Stimulated activated CD4-positive, alpha-beta T cell treated with anti-CD3 and anti-CD28 coated beads, Interleukin-4, amount 100 ng/mL, for 48 hours (primary cell): ENCODE measurements at places on chromosomes 11 and 22.

GRCh38 chr11:75406338-75406777 lies 7.0 kb downstream of the RPS3 start:
- no peak for DNase-seq

- no peak for DNase-seq
Measured at GRCh38 chr11:129352676-129353075, 23.0 kb upstream of the BARX2 start.

GRCh38 chr11:984546-984945 lies 52.0 kb downstream of the MUC6 start:
- DNase-seq: no peak

DNA sequence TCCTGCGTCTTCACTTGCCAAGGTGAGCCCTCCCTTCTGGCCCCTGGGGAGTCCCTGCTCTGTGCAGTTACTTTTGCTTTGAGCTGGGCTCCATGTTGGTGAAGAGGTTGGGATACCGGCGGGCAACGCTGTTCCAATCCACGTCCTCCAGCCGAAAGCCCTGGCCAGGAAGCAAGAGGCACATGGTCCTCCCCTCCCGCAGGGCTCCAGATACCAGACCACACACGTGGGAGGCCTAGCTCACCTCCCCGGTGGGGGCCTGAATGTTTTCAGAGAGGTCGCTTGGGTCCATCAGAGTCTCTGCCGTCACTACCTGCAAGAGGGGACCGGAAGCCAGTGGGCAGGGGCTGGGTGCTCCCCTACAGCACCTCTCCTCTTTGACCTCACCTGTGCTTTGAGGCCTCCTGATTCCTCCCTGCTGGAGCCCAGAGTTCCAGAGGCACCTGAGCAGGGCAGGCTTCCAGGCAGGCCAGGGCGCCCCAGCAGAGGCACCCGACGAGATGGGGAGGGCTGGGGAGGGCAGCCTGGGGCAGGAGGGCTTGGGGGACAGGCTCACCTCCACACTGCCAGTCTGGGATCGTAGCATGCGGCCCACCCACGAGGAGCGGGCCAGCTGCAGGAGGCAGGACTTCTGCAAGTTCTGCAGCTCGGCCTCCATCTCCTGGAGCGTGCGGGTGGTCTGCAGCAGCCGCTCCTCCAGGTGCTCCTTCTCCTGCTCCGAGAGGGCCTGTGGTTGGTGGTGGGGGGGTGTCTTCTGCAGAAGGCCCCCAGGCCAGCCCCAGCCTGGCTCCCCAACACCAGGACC lies 3.0 kb downstream of the LMNTD2 start:
- no peak for DNase-seq

DNA sequence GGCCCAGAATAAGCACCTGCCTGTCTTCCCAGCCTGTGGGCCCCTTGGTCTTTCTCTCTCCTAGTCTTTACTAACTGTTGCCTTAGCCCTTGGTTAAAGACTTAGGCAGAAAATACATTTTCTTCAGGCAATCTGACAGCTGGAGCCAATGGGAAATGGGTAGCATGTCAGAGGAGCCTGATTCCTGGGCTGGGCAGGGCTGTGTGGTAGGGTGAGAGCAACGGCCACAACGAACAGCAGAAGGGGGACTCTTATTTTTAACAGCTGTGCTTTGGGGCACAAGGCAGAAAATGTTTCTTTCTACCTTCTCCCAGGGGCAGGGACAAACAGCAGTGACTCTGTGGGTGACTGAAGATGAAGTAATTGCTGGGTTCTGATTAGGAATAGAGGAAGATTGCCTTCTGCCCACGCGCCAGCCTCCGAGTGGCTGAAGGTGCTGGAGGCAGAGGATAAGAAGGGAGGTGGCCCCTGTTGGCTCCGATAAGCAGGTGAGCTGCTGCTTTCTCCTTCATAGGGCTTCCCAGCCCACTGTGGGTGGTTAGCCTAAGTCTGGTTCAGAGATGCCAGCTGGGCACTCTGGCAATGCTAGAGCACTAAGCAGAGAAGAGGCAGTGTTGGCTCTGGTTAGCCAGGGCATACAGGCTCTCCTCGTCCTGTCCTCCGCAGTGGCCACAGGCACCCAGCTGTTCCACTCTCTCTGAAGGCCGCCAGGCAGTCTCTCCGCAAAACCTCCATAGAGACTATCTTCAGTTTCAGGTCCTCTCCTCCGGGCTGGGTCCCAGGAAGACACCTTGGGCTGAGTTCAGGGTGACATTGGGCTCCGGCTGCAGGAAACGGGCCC lies 1.5 kb downstream of the YPEL4 start:
- no peak for DNase-seq

- DNase-seq: peak; percentile 35
Measured at GRCh38 chr11:4181782-4182721, 87.5 kb downstream of the RRM1 start.

DNA sequence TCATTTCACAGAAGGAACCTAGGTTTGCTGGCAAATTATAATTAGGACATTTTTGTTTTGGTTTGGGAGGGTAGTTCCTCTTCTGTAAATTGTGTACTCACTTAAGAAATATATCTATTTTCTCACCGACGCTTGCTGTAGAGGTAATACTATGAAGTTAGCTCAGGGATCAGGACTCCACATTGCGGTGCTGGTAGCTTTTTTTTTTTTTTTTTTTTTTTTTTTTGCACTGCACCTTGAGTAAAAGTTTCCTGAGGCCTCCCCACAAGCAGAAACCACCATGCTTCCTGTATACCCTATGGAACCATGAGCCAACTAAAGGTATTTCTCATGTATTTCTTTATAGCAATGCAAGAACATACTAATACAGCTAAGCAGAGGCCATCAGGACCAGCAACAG lies 14.7 kb downstream of the UBTFL1 start:
- no peak for DNase-seq

DNA sequence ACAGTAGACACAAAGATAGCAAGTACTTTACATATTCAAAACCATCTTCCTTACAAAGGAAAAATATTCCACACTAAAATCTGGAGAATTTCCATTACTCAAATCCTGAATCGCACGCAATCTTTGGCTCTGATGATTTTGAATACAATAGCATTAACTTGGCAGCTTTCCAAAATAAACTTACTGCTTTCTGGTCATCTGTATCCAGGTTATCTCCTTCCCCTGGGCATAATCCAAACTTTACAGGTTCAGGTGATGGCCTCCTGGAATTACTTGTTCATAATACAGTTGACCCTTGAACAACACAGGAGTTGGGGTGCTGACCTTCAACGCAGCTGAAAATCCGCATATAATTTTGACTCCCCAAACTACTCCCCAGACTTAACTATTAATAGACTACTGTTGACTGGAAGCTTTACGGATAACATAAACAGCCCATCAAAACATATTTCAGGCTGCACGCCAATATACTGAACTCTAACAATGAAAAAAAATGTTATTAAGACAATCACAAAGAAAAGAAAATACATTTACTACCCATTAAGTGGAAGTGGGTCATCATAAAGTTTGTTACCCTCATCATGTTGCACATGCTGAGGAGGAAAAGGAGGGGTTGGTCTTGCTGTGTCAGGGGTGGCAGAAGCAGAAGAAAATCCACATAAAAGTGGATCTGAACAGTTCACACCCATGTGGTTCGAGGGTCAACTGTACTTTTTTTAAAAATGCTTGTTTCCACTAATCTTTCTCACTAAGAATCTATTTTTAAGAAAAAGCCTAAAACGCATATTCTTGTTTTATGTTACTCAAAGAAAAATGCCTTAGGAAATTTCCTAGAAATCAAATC lies 6.5 kb downstream of the MTMR2 start:
- DNase-seq: no peak

GRCh38 chr11:109584001-109584972 lies 162.3 kb downstream of the C11orf87 start:
- DNase-seq: no peak

DNA sequence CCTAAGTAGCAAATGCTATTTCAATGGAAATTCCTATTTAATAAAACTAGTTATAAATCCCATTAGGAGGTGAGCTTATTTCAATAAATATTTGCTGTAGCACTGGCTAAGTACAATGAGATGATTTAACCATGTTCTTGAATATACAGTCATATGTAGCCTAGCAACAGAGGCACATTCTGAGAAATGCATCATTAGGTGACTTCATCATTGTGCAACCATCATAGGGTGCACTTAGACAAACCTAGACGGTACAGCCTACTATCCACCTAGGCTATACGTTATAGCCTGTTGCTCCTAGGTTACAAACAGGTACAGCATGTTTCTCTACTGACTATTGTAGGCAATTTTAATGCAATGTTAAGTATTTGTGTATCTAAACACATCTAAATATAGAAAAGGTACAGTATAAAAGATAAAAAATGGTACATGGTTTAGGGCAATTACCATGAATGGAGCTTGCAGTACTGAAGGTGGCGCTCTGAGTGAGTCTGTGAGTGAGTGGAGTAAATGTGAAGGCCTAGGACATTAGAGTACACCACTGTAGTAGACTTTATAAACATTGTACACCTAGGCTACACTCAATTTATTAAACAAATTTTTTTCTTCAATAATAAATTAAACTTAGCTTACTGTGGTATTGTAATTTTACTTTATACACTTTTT lies 350.1 kb downstream of the CASP12 start:
- no peak for DNase-seq

GRCh38 chr11:43904742-43905535 lies 24.3 kb downstream of the ALKBH3 start:
- DNase-seq: no peak

DNA sequence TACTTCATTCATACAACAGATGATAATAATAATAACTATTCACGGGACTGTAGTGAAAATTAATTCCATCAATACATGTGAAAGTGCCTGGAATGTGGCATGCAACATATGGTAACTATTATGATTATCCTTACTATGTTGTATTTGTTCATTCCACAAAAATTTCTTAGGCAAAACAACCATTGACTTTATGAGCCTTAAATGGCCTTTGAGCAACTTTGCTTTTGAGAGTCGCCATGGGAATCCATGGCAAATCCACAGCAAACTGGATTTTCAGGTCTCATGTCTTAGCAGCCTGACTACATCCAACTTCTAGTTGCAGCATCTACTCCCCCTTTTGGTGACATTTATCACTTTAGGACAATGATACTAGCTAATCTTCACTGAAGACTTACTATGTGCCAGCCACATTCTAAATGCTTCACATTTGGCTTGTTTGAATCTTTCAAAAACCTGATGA lies 56.8 kb downstream of the SLC1A2 start:
- DNase-seq: no peak

- no peak for DNase-seq
Measured at GRCh38 chr11:45344028-45344427, 57.9 kb upstream of the SYT13 start.

- DNase-seq: no peak
Measured at GRCh38 chr11:119810478-119811232, 81.7 kb upstream of the NECTIN1 start.

- DNase-seq: no peak
Measured at GRCh38 chr11:19786644-19787043, 74.0 kb downstream of the NAV2 start.

DNA sequence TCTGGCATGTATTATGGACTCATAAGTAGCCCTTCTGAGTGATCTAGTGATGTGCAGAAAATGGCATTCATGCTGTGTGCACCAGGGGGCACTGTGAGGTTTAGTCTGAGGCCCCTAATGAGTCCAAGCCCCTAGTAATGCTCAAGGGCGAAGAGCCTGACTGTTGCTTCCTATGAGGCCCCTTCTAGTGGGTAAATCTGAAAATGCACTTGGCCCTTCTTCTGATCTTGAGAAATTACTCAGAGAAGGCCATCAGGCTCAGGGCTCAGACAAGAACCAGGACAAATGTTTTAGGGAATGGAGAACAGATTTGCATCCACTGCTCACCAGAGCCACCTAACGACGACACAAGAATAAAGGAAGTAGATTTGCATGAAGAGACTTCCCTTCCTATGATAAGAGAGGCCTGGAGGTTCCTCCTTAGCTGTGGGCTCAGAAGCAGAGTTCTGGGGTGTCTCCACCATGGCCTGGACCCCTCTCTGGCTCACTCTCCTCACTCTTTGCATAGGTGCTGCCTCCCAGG lies 75.8 kb downstream of the GGTLC2 start:
- DNase-seq: peak; percentile 25

GRCh38 chr22:48210198-48210580 lies 1447.7 kb downstream of the TBC1D22A start:
- DNase-seq: no peak

DNA sequence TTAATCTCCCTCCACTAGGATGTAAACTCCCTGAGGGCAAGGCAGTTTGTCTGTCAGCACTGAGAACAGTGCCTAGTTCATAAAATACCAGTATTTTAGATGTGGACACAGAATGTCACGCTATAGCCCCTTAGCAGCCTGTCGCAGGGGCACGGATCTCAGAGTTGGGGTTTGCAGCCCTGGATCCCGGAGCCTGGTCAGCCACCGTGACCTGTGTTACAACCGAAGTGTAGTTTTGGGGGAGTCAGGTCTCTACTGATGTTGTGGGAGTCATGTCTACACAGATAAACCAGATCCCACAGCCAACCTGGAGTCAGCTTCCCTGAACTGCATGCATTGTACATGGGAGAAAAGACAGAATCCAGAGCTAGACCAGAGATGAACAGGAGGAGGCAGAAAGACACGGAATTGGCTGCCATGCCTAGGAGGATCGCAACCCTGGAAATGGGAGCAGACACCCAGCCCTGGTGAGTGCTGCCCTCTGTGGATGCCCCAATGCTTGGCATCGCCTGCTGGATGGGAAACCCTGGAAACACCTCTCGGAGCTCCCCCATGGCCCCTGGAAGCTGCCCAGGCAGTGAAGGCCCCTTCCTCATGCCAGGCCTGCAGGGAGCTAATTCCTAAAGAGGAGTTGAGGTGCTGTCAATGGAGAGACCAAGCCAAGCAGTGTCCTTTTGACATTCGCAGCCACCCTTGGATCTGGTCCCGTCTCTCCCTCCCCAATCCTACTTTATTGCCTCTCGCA lies 851.3 kb downstream of the TBC1D22A start:
- no peak for DNase-seq

DNA sequence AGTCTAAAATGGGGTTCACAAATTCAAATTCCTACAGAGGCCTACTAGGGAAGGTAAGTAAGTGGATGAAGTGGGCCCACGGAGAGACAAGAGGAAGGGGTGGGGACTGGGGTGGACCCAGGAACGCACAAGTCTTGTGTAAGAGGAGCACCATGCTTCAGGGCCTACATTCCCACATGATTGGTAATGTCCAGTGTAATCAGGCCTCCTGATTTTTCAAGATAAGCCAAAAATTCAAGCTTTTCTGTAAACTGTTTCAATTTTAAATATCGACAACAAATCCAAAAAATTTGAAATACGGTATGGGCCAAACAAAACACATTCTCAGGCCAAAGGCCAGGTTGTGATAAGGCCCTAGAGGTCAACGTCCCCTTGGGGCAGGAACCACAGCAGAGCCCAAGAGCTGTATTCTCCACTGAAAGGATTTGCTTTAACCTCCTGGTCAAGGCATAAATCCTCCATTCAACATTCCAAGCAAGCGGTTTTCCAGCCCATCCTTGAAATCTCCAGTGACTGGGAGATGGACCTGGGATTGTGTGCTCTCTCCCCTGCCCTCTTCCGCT lies 116.4 kb downstream of the TRIM29 start:
- no peak for DNase-seq

DNA sequence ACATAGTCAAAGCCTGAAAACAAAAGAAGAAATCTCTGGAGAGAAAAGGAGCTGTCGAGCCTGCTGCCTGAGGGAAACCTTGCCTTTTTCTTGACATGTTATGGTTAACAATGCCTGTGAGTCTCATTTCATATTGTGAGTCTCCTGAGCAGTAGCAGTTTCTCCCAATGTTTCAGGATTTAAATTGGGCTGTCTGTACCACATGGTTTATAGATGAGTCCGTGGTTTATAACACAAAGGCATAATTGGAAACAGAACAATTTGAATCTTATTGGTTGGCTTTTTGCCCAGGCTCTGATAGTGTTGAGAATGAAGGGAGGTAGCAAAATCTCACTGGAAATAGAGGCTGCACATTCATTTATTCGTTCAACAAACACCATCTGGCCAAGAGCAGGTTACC lies 540.9 kb downstream of the RAB38 start:
- no peak for DNase-seq

GRCh38 chr11:934527-934926 lies 8.9 kb downstream of the AP2A2 start:
- no peak for DNase-seq
